ENCODE measurements at places on chromosomes 2 and 18.

- DNase-seq, result no peak
Measured at GRCh38 chr2:196510246-196510645, 129.3 kb upstream of the CCDC150 start.

- DNase-seq, result no peak
Measured at GRCh38 chr2:106068451-106068850, 125.7 kb downstream of the UXS1 start.

DNA sequence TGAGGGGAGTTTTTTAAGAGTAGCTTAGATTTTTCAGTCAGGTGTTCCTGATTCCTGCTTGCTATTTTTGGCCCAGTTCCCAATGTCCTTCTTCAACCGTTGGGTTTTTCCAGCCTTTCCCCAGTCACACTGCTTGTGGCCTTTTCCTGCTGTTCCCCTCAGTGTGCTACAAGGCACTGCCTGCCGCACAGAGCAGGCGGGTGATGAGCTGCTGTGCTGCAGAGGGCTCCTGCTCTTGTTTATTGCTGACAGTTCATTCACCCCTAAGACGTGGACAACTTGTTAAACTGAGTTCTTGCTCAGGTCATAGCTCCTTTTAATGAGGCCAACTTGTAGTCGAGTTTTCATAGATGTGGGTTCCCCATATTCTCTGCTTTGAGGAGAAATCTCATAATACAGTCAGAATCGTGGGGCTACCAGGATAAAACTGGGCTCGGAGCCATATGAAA, 20.6 kb downstream of the EIF4E2 start:
- DNase-seq, result no peak

GRCh38 chr2:36389577-36389976, 34.0 kb downstream of the CRIM1 start:
- no peak for DNase-seq

GRCh38 chr2:26483957-26484565, 6.1 kb upstream of the OTOF start:
- DNase-seq, result no peak

GRCh38 chr18:470661-471501, 29.6 kb downstream of the COLEC12 start:
- DNase-seq, result no peak

GRCh38 chr18:49934457-49934856, 121.1 kb upstream of the ACAA2 start:
- DNase-seq, result no peak

DNA sequence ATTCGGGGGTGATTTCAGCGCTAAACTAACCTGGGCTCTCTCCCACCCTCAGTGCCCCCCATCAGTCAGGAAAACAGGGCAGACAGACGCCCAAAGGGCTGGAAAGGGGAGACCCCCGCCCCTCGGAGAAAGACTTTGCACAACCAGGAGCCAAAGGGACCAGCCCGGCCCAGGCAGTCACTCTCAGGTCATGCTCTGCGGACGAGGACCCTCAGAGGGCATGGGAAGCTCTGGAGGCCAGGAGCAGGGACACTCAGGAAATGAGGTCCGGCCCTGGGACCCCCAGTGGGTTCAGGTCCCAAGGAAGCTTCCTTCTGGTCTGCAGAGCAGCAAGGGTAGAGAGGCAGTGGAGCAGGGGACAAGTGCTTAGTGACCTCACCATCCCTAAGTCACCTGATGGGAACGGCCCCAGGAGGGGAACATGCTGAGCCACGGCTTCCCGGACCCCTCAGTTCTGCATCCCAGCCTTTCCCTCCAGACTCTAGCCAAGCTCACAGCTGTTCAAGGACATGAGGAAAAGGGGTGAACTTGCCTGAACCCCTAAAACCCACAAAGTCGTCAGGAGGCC, 88.0 kb upstream of the GPC1 start:
- no peak for DNase-seq

DNA sequence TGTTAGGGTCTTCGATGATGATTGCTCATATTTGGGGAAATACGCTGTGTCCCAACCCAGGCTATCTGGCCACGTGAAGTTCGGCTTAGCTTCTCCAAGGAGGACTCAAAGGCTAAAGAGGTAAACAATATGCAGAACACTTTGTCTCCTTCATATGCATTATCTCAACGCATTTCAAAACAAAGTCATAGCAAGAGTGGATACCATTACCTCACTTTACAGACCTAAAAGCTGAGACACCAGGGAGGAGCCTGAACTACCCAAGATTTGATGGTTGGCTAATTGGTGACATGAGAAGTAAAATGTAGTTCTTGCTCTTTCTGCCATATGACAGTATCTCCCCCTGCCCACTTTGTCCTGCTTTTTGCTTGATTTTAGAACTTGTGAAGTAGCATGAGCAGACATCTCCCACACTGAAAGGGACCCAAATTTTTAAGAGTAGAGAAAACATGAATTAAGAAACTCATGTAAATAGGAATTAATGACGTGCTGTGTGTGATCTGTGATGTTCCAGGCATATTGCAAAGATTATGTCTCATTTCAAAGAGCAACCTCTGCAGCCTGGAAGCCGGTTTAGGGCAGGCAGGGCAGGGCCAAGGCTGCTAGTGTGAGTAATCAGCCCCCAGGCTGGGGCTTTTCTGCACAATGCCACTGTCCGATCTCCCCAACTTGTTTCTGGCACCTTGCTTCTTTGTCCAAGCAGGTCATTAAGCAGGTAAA, 144.5 kb downstream of the BCL11A start:
- DNase-seq, result no peak

DNA sequence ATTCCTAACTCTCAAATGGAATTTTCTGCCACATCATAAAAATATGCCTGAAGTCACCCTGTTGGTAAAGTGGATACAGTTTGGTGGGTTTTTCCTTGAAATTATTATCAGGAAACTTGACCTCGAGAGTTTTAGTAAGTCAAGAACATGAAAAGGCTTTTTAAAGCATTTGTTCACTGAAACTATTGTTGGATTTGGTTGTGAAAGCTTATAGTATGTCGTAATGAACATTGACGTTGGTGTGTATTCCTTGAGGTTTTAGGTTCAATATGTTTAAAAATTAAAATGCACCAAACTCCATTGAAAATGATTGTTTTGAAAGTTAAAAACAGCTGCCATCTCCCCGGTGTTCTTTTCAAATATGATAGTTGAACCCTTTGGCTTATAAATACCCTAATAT, 30.8 kb downstream of the AOX1 start:
- DNase-seq, result no peak

DNA sequence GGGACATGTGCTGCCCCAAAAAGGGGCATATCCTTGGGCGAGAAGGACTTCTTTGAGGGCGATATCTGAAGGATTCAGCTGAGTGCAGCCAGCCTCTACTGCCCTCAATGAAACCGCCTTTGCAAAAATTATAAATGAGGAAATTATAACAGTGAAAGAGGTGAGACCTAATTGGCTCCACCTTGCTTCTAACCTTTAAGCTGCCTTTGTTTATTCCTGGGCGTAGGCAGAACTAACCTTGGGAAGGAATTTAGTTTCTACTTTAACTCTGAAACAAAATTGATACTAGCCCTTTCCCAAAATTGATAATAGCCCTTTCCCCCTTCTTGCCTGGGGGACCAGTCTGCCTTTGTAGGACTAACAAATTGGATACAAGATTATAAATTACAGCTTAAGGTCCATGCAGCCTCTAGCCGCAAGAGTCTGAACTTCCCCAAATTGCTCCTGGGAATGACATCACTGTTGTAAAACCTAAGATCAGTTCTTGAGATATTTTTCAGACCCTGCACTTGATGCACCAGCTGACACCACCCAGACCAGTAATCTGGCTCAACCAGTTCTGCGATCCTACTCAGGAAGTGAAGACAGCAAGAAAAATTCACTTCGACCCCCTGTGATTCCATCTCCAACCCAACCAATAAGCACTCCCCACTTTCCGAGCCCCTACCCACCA, 36.0 kb upstream of the ASAP2 start:
- no peak for DNase-seq

- DNase-seq, result peak; percentile 55
Measured at GRCh38 chr2:218217360-218218267, 625 bp downstream of the ARPC2 start.

DNA sequence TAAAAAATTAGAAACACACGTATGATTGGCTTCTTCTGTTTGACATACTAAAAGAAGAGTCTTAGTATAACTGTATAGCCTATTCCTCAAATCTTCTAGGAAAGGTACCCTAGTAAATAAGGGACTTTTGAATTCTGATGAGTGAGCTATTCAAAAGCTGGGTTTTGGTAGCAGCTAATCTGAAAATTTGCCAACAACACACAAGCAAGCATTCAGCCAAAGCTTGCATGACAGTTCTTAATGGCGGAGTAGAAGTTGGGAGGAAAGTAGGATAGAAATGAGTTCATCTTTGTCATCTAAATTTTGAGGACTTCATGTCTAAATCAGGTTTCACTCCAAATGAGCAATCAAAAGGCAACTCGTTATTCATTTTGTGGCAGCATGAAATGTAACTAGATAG, 813.0 kb downstream of the MBD2 start:
- DNase-seq, result no peak

DNA sequence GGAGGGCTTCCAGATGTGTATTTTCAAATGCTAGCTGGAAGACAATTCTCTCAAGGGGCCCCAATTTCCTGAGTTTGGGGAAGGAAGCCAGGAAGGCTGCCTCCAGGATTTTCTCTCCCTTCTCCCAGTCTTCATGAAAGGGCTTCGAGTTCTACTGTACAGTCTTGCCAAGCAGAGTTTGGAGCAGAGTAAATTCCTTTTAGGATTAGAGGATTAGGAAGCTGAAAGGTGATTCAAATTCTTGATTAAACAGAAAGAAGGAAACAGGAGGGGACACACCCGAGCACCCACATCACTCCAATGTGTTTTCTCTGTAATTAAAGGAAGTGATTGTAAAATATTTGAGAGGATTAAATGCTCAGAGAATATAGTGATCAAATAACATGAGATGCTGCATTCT, 217.8 kb downstream of the SETBP1 start:
- no peak for DNase-seq

- no peak for DNase-seq
Measured at GRCh38 chr18:67331857-67332256, 184.7 kb downstream of the DSEL start.

- no peak for DNase-seq
Measured at GRCh38 chr18:44130376-44130942, 550.2 kb upstream of the SETBP1 start.

GRCh38 chr2:61263830-61264229, 101.8 kb downstream of the C2orf74 start:
- DNase-seq, result no peak

DNA sequence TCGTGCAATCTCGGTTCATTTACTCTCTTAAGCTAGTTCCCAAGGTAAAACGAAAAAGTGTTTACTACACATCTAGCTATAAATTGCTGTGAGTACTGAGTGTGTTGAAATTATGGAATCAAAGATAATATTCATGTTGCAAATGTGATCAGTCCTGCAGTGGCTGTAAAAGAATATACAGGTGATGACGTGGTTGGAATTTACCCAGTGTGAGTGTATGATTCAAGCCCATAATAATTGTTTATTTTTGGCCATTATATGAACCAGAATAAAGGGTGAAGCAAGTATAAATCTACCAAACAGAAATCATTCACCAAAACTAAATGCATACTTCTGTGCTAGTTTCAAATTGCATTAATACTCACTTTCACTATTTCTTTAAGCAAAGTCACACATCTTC, 1363.6 kb upstream of the CHAC2 start:
- no peak for DNase-seq

- DNase-seq, result no peak
Measured at GRCh38 chr2:151878655-151879563, 50.7 kb upstream of the ARL5A start.

DNA sequence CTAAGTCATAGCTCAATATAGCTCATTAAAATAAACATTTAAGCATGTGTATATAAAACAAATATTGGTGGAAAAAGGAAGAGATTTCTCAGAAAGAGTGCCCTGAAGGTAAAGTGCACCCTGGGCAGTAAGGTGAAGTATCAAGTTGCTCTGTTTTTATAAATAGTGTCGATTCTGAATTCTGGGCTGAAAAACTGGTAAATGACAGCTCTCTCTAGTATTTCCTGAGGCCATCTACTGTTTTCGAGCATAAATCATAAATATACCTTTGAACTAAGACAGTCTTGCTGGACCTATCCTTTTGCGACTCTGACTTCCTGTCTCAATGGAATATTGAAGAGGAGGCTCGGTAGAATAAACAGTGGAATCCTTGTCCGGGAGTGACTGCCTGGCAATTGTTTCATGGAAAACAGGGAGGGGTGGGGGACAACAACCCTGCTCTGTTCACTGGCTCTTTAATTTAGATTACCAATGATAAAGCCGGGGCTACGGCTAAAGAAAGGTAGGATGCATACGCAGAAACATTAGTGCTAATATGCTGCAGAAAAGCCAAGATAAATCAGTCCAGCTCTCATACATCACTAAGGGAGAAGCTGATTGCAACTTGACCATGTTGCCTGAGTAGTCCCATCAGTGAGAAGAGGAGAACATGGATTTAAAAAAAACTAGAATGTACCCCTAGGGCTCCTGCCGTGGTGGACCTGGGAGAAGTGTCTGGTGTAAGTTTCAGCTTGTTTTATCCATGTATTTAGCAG, 124.1 kb downstream of the RAPGEF4 start:
- no peak for DNase-seq

- no peak for DNase-seq
Measured at GRCh38 chr18:9755615-9756014, 47.5 kb downstream of the RAB31 start.

GRCh38 chr18:45316127-45316526, 299.1 kb upstream of the SLC14A2 start:
- DNase-seq, result no peak

GRCh38 chr18:74489676-74490075, 6.5 kb upstream of the CNDP2 start:
- DNase-seq, result no peak

- no peak for DNase-seq
Measured at GRCh38 chr2:181892799-181893435, 1.4 kb downstream of the ITPRID2 start.

GRCh38 chr18:58990720-58991119, 126.0 kb downstream of the ZNF532 start:
- DNase-seq, result no peak

- DNase-seq, result no peak
Measured at GRCh38 chr18:21799721-21800120, 59.1 kb downstream of the MIB1 start.

- DNase-seq, result no peak
Measured at GRCh38 chr2:110948027-110948674, 172.6 kb upstream of the BCL2L11 start.

GRCh38 chr2:41932241-41933045, 115.4 kb upstream of the PKDCC start:
- DNase-seq, result no peak

GRCh38 chr2:47645246-47645645, 137.7 kb upstream of the MSH6 start:
- no peak for DNase-seq

GRCh38 chr2:74767618-74768017, 66.3 kb upstream of the HK2 start:
- DNase-seq, result no peak

DNA sequence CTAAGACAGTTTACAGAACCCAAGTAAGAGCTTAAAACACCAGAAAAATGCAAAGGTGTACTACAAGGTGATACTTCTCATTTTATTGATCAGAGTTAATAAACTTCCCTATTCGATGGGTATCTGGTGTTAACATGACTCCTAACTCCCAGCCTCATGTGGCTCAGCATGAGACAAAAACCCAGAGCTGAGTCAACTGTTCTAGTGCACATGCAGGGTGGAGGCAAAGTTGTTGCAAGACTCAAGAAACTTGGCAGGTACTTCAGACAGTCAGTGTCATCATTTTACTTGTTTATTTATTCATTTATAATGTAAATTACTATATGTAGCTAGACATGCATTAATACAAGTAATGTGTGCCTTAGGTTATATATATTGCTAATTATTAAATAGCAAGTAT, 216.6 kb upstream of the DSEL start:
- DNase-seq, result no peak

Measured in stimulated activated CD8-positive, alpha-beta memory T cell treated with anti-CD3 and anti-CD28 coated beads, Interleukin-2, amount 100 ng/mL, for 1 hour (primary cell).